ENCODE measurements at places on chromosomes 2 and 18.

DNA sequence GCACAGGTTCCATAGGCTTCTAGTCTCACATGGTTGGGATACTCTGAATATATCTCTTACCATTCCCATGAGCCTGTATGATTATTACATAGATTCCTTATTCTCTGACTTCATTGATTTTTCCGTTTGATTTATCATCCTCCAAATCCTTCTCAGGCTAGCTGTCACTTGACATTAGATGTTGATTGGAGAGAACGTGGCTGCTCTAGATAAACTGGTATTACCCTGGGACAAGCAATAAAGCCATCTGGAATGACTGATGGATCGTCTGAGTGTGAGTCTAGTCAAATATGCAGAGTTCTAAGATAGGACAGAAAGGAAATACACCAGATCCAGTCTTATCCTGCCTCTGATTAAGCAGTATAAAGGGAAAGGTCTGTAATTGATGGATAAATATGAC lies 325.6 kb upstream of the EPHA4 start:
- DNase-seq = no peak

GRCh38 chr2:187232749-187233148 lies 215.3 kb downstream of the CALCRL start:
- DNase-seq = no peak

GRCh38 chr2:149735237-149735958 lies 147.8 kb upstream of the MMADHC start:
- no peak for DNase-seq

- DNase-seq = no peak
Observed at GRCh38 chr2:3256157-3256556, 121.5 kb downstream of the EIPR1 start.

DNA sequence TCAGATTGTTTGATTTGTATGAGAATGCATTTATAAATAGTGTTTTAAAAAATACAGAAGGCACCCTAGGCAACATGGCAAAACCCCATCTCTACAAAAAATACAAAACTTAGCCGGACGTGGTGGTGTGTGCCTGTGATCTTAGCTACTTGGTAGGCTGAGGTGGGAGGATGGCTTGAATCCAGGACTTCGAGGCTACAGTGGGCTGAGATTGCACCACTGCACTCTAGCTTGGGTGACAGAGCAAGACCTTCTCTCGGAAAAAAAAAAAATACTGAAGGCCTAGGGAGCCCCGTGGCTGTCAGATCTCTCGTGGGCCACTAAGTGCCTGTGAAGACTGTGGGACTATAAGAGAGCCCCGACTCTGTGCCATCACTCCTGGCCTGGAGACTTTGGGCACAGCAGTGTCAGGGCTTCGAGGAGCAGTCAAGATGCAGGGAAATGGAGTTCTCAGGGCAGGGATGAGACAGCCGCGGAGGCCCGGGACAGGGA lies 40.5 kb downstream of the MYO7B start:
- no peak for DNase-seq

DNA sequence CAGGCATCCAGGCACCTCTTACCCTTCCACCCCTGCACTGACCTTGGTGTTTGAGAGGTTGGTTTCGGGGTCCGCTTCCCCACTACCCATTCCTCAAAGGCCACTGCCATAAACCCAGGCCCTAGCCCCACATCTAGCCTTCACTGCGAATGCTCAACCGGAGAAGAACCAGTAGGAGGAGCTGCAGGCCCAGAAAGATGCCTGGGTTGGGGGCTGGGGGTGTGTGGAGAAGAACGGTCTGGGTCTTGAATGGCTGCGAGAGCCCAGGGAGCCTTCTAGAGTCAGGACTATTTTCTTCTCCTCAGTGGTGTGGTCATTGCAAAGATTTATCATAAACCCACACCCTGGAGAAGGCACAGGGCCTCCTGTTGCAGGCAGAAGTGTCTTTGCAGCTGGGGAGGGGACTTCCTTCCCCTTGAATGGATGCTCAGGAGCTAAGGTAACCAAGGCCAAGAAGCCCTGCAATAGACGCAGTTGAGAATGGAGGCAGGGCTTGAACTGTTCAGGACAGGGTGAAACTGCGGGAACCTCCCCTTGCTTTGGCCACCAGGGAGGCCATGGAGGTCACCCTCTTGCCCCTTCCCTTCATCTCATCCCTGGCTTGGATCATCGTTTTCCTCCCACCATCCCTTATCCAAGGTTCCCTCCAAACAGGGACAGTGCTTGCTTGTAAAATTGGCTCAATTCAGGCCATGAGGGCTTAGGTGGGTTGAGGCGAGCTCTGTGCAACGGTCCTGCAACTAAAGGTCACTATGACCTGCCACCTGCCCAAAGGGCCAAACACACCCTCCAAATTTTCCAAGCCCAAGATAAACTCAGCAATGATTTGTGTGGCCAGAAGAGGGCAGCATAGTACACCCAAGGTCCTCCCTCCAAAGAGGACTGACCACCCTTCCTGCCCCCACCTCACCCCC lies 20.9 kb downstream of the THNSL2 start:
- DNase-seq = no peak

- peak; percentile 99 for DNase-seq
Observed at GRCh38 chr18:35478520-35479435, 19.0 kb downstream of the INO80C start.

DNA sequence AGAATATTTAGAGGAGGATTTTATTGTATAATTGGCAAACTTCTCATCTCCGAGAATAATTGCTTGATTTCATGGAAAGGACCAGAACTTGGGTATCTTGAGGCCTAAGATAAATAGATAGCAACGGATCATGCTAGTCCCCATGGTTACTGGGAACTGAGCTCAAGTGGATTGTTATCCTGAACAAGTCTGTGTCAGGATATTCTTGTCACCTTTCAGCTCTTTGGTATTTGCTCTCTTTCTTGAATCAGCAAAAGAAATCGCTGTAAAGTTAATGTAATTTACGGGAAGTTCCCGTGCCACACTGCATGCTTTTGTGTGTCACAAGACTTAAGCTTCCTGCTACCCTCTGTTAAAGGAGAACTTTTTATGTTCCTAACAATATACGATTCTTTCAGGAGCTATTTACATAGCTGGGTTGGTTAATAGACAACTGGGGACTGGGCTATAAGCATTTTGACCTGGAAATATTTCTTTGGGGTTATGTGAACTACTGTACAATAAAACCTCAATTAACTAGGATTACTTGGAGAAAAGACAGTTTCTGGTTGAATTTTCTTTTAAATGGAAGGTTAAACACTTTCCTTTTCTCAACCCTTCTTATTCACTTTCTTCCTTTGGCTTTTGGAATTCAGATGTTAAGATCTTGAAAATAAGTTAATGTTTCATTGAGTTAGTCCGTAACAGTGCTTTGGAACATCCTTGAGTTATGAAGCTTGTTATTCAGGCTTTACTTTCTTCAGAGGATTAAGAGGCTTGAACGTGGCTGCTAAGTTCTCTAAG lies 151.2 kb downstream of the FMNL2 start:
- DNase-seq = no peak

- DNase-seq = no peak
Observed at GRCh38 chr2:3706892-3707291, 3.5 kb downstream of the DCDC2C start.

DNA sequence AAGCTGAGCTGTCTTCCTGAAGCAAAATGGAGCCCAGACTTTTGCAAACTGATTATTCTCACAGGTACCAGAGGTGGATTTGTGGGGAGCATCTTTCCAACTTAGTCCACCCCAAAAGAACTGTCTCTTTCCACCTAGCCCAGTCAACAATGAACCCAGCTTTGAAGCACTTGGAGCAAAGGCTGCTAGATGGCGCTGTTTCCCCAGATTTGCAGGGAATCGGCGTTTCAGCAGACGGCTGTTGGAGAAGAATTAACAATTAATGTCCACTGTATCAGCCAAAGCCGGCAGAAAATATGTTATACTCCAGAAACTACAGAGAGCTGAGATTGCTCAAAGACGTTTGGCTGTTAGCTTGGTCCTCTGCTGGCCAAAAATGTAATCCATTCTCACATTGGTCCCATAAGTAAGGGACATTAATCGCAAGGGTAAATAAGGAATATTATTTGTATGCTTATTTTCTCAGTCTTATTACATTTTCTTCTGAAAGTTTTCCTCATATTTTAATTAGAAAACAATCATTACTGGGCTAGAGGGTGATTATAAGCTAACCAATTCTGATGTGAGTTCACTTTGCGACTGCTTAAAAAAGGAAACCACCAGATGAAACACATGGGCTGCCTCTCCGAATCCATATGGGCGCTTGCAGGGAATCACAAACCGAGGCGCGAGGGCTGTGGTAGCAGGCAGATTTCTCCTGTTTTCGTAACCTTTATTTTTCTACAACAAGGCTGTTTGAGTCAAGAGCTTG lies 423.8 kb upstream of the MEX3C start:
- DNase-seq = peak; percentile 48

- DNase-seq = no peak
Observed at GRCh38 chr2:21310493-21310892, 186.7 kb downstream of the TDRD15 start.

GRCh38 chr2:168541858-168542257 lies 85.8 kb downstream of the CERS6 start:
- no peak for DNase-seq

- no peak for DNase-seq
Observed at GRCh38 chr2:241892299-241893137, 23.0 kb downstream of the RTP5 start.

DNA sequence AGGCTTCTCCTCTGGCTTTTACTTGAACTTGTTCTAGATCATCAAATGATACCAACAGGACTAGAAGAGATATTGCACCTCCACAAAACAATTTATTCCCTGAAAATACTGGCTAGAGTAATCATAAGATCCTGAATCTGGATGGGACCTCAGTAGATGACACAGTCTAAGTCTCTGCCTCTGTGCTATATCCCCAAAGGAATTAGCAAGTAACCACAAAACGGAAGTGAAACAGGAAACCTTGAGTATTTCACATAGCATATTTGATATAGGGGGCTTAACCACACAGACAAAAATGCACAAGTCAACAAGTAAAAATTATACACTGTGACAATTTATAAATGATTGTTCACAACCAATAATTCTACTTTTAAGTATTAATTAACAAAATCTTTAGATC lies 456.9 kb upstream of the TNP1 start:
- DNase-seq = peak; percentile 82

GRCh38 chr18:25229081-25229480 lies 122.9 kb downstream of the ZNF521 start:
- no peak for DNase-seq

GRCh38 chr2:240277073-240277806 lies 136.8 kb upstream of the OTOS start:
- DNase-seq = peak; percentile 22

- no peak for DNase-seq
Observed at GRCh38 chr2:118853651-118854291, 6.3 kb upstream of the EN1 start.

DNA sequence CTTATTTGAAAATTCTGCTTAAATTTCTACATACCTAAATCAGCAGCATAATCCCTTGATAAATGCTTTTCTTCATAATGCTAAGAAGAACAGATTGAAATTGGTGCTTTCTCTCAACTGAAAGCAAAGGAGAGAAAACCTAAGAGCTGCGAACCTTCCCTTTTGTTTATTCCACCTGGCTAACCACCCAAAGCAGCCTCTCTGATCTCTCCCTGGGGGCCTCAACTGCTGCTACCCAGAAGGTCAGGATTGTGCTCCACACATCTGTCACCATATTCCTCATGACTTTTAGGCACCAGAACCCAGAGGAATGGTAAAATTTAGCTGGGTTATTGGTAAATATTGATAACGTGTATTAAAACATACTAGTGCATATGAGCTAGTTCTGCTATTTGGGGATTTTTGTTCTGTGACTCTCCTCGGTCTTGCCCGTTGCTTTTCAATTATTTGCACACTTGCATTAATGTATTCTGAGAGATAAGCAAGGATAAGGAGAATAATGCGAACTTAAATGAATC lies 334.1 kb downstream of the RIT2 start:
- DNase-seq = no peak
